ENCODE measurements at places on chromosomes 2 and 18.

GRCh38 chr18:48534364-48534763 is 4.5 kb upstream of the CTIF start:
- DNase-seq: peak; percentile 70

- no peak for DNase-seq
These were observed 187.7 kb downstream of the ZFP36L2 start for GRCh38 chr2:43038696-43039094.

- DNase-seq: peak; percentile 73
These were observed 19.9 kb downstream of the ABCG5 start for GRCh38 chr2:43818761-43819160.

- DNase-seq: no peak
These were observed 3.7 kb upstream of the SIX3 start for GRCh38 chr2:44937688-44938240.

DNA sequence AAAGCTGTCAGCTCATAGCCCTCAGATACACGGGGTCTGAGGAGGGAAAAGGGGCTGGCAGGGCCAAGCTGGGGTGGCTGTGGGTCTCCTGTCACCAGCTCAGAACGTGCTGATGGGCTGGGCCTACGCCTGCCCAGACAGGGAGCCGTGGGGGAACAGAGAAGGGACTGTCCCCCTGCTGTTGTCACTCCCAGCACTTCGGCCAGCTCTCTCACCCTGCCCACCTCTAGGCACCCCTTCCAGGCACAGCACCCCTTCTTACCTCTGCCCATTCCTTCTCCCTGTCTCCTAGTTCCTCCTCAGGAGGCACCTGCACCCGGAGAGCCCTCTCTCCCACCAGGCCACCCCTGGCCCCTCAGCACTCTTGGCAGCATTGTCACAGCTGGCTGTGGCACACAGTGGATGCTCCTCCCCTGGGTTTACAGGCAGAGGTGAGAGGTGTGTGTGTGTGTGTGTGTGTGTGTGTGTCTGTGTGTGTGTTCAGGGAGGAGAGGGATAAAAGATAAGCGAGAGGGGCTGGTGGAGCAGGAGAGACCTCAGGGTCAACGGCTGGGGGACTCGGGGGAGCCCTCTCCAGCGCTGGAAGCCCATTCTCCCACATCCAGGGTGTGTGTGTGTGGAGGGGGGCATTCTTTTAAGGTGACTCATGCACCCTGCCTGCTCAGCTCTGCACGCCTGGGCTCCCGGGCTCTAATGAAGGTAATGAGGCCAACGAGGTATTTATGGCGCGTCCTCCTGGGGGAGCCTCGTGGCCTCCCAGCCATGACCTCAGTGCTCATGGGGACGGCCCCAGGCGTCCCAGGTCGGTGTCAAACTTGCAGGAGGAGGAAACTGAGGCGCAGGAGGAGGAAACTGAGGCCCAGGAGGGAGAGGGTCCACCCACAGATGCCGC is 66.1 kb upstream of the SMAD7 start:
- DNase-seq: peak; percentile 79

DNA sequence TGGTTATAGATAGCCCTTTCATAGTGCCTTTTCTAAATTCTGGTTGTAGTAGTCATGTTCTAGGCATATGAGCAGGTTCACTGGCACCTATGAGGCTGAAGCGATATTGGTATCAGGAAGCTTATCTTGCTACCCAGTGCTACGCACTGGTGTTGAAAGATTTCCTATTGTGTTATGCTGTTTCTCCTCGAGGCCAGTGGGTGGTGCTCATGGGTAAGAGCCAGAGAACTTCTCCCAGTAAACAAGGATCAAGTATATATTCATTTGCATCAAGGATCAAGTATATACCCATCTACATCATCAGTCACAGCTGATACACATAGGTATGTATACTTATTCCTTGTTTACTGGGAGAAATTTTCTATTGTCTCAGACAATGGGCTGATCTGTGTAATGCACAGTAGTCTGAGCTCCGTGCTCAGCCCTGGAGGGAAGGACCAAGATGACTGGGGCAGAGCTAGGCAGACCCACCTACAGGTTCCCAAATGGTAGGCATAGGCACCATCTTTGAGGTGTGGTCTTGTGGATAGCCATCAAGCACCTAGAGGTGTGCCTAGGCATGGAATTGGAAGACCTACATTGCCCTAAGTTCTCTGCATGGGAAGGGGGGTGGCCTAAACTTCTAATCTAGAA is 101.2 kb upstream of the GALNT13 start:
- no peak for DNase-seq

All from fibroblast of pulmonary artery (primary cell).